Ecto neural progenitor cell (in vitro differentiated cells): ENCODE measurements at places on chromosomes 3 and 15.

DNA sequence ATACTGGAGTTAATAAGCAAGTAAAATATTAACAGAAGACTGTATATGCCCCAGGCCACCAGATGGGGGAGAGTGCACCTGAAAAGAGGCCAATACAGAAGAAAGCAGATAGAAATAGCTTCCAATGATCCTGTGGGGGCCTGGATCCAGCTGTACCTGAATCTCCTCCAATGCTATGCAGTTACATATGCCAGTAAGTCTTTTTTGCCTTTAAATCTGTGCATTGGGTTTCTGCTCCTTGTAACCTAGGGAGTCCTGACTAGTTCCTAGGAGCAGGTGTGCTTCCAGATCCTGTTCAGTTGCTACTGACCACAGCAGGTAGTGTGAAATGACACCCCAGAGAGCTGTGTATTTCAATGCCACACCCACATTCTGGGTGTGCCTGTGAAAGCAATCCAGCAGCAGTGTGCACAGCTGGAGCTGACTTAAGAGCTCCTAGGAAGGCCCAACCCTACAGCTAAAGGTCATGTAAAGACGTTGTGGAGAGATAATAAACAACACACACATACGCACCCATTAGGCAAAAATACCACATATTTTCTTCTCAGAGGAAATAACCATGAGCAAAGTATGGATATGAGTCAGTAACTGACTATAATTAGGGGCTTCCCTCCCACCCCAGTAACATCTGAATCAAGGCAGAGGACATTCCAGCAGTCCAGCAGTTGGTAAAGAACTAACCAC, 62.2 kb upstream of the AKAP13 start:
- DNase-seq = peak; percentile 19

DNA sequence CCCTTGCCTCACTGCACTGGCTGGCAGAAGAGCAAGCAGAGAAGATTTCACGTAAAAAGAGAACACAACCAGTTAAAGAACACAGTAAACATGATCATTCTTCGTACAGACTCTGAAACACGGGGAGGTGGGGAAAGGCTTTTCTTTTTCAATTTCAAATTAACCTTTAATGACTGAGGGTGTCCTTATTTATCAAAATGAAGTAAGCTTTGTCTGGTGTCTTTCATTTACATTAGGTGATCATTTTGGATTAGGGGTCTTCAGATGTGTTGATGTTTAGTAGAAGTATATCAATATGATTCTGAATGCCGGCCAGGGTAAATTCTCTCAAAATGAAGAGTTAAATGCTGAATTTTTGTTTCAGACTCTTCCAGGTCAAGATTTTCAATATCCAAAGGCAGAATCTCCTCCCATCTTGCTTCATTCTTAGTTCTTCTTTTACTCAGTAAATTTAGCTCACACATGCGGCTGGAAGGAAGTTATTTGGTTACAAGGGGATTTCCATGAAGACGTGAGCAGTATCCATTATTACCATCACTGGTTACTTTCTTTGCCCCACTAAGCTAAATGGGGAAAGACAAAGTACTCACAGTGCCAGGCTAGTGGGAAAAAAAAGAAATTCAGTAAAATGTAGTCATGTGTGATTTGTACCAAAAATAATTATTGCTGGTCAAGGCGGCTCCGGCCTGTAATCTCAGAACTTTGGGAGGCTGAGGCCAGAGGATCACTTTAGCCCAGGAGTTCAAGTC, 272.2 kb upstream of the NR2F2 start:
- no peak for DNase-seq

DNA sequence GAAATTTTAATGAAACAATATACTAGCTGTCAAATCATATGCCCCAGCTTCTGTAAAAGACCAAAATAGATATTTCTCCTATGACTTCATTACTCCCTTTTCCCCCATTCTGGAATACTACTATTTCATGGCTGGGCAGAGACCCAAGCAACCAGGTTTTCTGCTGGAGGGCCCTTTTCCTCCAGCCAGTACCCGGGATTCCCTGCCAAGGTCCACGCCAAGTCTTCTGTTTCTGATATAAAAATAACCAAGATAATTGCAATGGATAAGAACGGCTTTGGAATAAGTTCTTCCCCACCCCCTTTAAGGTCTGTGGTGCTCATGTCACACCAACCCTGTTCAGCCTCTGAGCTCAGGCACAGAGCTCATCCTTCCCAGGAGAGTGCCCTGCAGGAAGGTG, 17.2 kb upstream of the NMNAT3 start:
- DNase-seq = no peak

DNA sequence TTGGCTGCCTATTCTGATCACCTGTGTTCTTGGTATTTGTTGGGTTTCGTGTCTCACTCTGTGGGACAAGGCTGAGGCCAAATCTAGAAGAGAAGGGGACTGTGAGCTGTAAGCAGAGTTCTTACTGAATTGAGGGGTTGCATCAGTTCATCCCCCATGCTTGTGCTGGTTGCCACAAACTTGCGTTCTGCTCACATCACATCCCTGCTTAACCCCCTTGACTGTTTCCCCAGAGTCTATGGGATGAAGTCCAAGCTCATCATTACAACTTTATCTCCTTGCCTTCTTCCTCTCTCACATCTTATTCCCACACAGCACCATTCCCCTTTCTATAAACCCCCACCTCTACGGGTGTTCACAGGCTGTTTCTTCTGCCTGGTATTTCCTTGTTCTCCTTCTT, 143.8 kb upstream of the ABHD17C start:
- no peak for DNase-seq

GRCh38 chr3:53158765-53159155, 2.2 kb upstream of the PRKCD start:
- no peak for DNase-seq

DNA sequence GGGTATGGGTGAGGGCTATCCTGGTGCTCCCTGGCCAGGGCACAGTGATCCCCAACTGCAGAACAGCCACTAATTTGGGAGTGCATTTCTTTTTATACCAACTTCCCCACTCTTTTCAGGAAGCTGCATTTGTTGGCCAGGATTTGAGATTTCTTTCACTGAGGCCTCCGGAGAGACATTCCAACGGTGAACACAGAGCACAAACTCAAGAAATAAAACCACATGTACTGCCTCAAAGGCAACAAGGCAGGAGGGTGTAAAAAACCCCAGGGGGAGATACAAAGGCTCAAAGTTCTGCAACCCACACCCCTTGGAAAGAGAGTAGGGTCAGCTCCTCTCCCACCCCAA, 65.3 kb downstream of the CPN2 start:
- DNase-seq = peak; percentile 46

GRCh38 chr15:59491062-59491461, 53.1 kb downstream of the FAM81A start:
- no peak for DNase-seq

GRCh38 chr3:127670229-127670559, 2.6 kb upstream of the ABTB1 start:
- DNase-seq = no peak

DNA sequence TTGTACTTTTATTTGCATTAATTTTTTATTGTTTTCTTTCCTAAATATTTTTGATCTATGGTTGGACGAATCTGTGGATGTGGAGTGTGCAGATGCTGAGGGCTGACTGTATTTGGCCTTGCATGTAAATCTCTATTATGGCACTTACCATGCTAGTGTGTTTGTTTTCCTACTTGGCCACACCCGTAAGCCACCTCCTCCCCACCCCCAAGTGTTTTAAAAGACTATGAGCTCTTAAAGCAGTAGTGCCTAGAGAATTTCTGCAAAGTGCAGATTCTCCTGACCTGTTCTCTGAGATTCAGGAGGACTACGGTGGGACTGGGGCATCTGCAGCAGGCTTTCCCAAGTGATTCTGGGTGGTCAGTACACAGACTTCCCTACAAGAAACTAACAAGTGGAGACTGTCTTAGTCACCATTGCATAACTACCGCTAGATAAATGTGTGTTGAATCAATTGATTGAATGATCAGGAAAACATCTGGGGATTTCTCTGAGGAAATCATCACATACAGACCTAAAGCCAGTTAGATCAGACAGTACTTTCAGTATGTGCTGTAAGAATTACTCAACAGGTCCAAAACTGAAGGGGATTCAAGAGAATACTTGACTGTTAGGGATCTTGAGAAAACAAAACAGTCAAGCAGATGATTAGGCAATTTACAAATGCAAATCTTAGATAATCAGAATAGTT, 6.2 kb upstream of the TIPARP start:
- no peak for DNase-seq

GRCh38 chr15:70023064-70023768, 74.5 kb downstream of the TLE3 start:
- DNase-seq = no peak

DNA sequence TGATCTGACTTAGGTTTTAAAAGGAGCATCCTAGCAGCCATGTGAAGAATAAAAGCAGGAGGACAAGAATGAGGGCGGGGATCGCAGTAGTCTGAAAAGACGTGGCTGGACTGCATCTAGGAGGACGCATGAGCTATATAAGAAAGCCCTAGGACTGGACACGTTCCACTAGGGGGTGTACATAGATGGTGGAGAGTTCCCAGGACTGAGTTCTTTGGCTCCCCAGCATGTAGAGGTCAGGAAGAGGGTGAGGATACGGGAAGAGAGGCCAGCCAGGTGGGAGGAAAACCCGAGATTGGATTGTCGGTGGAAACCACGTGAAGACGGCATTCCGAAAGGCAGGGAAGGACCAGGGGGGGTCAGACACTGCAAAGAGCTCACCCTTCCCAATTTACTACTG, 64.2 kb upstream of the CFAP161 start:
- DNase-seq = no peak

DNA sequence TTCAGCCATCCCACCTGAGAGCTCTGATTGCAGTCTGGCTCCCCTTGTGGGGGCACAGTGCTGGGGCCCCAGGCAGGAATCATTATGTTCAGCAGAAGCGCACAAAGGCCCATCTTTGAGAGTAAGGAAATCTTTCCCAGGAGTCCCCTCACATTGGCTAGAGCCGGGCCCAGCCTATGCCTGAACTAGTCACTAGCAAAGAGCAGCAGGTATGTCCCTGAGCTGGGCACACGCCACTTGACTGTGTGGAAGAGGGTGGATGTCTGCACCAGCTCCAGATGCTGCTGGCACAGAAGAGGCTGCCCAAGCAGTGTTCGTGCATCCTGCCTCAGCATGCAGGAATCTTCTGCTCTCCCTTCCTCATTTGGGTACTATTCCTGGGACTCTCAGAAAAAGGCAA, 26.3 kb downstream of the NR1I2 start:
- no peak for DNase-seq

DNA sequence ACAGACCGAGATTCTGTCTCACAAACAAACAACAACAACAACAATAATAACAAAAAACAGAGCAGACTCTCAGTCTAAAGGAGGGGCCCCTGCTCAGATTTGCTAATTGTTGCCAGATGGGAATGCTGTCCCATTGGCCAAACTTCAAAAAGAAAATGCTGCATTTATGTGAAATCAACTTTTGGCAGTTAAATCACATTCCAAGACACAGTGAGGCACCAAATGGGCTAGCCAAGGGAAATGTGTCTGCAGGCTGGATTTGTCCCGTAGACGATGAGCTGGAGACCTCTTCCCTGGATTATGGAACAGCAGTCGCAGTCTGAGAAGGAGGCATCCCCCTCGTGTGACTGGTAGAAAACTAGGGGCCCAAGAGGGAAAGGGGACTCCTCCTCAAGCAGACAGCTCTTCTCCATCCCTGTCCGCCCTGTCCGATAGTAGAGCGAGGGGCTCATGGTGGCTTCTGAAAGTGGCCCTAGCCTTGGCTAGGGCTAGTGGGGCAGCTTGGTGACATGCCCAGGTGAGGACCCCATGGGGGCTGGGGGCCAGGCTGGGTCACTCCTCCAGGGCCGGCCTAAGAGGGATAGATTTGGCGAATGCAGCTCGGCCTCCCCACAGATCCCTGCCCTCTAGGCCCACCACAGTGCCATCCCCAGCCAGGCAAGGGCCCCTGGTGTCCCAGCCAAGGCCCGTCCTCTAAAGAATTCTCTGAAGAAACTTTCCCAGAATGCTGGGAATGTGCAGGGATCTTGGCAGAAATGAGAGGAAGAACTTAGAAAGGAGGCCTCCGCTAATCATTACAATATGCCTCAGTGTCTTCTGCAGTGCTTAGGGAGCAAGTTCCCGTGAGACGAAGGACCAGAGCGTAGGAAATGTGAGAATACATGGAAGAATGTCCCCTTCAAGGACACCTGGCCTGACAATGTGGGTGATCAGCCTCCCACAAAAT, 2.0 kb downstream of the SLC22A14 start:
- DNase-seq = no peak

DNA sequence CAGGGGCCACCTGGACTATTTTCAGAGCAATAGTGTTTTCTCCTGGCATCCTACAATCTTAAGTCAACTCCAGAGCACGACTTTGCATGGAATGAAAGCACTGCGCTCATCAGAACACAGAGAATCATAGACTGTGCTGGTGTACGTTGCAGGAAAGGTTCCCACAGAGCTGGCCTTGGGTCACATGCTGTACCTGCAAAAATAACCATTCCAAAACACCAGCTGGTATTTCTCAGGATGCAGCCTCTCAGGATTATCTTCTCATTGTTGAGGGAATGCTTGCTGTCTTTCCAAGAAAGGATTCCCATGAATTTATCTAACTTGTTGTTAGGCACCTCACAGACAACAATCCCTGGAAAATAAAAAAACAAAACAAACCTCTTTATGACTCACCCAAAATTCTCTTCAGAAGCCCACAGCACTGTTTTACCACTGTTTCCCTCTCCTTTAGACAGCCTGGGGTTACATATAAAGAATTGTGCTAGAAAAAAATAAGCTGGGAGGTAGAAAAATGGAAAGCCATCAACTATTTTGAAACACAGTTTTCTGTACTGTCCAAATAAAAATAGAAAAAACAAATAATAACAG, 131.7 kb downstream of the ATP8B4 start:
- DNase-seq = no peak

GRCh38 chr3:194446754-194447153, 40.0 kb downstream of the ATP13A3 start:
- no peak for DNase-seq
